COR-L47 (cell line): ENCODE measurements at places on chromosomes 13 and 19.

DNA sequence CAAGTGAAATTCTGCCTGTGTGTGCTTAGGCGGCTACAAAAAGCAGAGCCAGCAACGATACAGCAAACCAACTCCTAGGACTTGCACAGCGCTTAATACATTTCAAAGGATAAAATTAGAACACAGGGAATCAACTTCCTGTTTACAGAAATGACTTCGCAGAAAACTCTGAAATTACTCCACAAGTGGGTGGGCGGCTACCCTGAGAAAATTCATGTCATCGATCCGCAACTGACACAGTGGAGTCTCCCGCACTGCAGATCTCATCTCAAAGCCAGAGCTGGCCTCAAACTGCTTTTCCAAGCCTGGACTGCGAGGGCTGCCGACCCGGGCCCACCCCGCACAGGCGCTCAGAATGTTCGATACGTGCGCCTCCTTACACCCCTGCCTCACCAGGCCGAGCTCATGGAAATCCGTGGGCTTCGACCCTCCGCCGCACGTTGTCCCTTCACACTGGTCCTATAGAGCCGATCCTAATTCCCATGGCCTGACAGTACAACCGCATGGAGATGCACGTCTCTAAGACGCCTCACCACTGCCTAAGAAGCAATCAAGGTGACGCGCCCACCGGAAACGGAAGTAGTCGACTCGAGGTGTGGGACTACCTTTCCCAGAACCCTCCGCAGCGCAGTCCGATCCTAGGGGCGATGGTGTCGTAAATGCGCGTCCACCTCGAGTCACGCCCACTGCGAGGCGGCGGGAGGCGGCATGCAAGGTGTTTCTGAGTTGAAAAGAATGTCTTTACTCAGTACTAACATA is at the start of gene ZNF229:
Gene ZNF229, minus strand, starts transcription at position 557 of the 759 bp plus-strand sequence. CDS start 5,625 bp downstream, outside the sequence.
- DNase-seq, result peak; percentile 77

DNA sequence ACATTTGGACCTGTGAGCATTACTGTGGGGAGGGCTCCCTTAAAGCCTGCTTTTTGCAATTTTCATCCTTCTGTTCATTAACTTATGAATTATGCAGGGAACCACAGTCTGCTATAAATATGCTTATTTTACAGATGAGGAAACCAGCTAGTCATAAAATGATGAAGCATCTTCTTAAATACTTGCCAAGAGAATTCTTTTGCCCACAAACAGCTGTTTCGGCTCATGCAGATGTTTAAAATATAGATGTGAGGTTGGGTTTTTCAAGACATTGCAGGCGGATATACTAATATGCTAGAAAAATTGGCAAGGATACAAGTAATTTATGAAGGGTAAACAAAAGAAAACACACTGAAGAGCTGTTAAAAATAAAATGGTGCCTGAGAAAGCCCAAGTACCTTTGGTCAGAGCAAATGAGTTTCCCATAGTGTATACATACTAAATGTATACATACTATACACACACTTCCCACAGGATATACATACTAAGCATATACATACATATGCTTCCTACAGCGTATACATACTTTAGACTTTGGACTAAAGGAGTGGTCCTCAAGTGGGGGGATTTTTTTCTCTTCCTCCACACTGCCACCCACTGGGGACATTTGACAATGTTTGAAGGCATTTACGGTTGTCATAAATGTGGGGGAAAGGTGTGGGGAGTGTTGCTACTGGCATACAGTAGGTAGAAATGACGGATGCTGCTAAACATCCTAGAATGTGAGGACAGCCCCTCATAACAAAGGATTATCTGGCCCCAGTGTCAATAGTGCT is 164.9 kb upstream of the CSNK1A1L start:
- no peak for DNase-seq

- no peak for DNase-seq
Measured at GRCh38 chr19:13228561-13228960, 78.3 kb downstream of the IER2 start.

DNA sequence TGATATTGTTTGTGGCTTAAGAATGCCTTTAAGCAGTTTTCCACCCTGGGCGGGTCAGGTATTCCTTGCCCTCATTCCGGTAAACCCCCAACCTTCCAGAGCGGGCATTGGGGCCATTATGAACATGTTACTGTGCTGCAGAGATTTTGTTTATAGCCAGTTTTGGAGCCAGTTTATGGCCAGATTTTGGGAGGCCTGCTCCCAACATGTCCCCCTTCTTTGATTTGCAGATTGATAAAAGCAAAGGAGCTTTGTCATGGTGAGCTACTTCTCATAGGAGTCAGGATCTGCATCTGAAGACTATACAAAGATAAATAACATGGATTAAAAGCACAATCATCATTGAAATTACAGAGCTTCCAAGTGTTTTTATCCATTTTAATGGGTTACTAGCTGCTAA is 36.9 kb upstream of the ZNF562 start:
- DNase-seq, result no peak

- peak; percentile 41 for DNase-seq
Measured at GRCh38 chr13:50389726-50390125, 374.5 kb downstream of the KCNRG start.

DNA sequence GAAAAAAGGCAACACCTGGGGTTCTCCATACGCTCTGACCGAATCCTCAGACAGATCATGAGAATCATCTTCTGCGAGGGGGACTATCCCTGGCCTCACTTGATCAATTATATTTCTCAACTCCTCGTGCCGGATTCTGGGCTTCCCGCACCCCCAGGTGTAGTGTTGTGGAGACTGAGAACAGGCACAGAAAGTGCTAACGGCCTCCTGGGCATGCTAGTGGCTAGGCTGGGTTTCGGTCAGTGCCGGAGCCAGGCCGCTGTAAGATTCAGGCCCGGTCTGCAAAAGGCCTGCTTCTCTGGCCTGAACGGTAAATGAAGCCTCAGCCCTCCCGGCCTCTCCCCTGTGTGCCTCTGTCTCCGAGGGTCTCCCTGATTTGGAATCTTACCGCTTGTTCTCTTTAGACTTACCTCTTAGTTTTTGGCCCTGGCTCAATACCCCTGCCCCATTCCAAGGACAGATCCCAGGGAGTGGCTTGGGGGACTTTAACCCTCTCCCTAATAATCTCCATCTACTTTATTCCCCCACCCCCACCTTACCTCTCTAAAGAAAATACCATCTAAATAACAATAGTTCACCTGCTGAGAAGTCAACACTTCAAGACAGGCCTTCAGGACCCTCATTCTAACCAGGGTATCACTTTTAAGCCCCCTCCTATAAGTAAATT is 79.0 kb upstream of the MEDAG start:
- no peak for DNase-seq

GRCh38 chr19:57558525-57558924 is 1.1 kb downstream of the ZNF550 start:
- peak; percentile 6 for DNase-seq

GRCh38 chr13:48443442-48444208 is 30.7 kb upstream of the LPAR6 start:
- DNase-seq, result no peak

DNA sequence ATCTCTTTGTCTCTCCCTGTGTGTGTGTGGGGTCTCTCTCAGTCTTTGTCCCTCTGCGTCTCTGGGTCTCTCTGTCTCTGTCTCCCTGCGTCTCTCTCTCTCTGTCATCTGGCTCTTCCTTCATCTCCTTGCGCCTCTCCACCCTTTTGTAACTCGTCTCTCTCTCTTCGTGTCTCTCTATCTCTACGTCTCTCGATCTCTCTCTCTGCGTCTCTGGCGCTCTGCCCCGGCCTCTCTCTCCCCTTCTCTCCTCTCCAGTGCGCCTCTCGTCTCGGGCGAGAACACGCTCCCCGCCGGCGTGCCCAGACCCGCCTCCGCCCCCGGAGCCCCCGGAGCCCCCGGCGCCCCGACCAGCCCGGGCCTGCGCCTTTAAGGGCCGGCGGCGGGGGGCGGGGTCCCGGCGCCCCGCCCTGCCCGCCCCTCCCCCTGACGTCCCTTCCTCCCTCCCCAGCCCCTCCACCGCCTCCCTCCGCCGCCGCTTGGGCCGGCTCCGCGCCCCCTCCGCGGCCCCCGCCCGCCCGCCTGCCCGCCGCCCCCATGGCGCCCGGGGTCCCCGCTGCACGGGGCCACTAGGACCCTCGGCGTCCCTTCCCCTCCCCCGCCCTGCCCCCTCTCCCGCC is at the start of gene MARK4:
Gene MARK4, plus strand, starts transcription at position 440 of the 620 bp plus-strand sequence. CDS start 318 bp downstream, outside the sequence.
- peak; percentile 34 for DNase-seq

- no peak for DNase-seq
Measured at GRCh38 chr19:49878744-49879070, 1.2 kb downstream of the TBC1D17 start.

GRCh38 chr19:55581145-55581822 is 636 bp upstream of the ZNF579 start:
- no peak for DNase-seq

DNA sequence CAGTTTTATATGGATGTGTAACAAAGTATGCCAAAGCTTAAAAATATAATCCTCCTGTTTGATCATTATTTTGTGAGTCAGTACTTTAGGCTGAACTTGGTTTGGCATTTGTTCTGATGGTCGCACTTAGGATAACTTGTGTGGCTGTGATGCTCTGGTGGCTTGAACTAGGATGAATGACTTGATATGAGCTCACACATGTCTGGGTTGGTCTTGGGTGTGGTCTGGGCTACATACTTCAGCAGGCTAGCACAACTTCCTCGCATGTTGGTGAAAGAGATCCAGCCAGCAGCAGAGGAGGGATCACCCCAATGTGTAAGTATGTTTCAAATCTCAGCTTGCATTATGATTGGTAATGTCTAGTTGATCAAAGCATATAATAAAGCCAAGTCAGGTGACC is 969.1 kb upstream of the PCDH9 start:
- no peak for DNase-seq

GRCh38 chr19:5524081-5524480 is 43.7 kb downstream of the TINCR start:
- DNase-seq, result no peak

- no peak for DNase-seq
Measured at GRCh38 chr13:28455580-28456194, 39.2 kb downstream of the FLT1 start.

- no peak for DNase-seq
Measured at GRCh38 chr13:111616203-111616602, 295.8 kb downstream of the TEX29 start.

GRCh38 chr13:99062593-99062992 is 84.7 kb upstream of the DOCK9 start:
- peak; percentile 83 for DNase-seq

- no peak for DNase-seq
Measured at GRCh38 chr13:33362986-33363727, 77.6 kb upstream of the STARD13 start.

- DNase-seq, result no peak
Measured at GRCh38 chr19:39814595-39814994, 19.4 kb downstream of the DYRK1B start.

DNA sequence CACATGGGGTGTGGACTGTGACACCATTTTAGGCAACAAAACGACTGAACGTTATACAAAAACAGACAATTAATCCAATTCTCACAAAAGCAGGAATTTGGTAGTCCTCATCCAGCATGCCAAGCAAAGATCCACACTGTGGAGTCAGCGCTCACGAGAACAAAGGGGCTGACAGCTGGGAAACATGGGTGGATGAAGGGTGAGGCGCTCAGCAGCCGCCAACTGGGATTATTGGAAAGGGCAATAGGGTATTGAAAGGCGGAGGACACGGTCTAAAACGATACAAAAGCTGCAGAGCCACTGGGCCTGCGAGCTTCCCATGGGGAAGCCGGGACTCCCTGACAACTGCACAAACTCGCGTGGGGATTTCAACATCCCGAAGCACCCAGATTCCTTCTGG is 4.7 kb upstream of the ZNF813 start:
- DNase-seq, result no peak

DNA sequence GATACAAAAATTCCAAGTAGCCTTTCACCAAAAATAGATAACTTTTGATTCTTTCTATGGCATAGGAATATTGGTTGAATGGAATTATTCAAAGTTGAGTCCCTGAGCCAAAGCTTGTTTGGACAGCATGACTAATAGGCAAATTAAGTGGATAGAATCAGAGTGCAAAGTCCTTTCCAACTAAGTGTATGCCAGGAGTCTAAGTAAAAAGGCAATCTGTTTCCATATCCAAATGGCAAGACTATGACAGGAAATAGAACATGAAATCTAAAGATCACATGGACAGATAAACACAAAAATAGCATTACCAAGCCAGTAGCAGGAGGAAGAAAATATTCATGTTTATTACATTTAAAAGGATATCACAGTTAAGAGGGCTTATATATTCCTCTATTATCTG is 804.6 kb downstream of the SLITRK6 start:
- no peak for DNase-seq

DNA sequence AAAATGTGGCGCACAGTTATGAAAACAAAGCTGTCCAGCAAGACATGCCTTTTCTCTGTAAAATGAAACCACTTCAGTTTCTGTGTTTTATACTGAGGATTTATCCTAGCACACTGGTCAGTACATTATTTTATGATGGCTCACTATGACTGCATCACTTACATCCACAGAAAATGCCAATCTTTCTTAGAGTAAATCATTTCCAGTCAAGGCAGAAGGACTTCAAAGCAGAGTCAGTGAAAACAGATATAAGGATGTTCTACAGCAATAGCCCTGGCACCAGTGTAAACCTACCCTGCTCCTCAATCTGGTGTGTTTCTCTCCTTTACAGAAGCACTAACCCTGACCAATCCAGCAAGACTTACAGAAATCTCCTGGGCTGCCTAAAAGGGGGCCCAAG is 473.5 kb downstream of the GPC6 start:
- DNase-seq, result no peak

DNA sequence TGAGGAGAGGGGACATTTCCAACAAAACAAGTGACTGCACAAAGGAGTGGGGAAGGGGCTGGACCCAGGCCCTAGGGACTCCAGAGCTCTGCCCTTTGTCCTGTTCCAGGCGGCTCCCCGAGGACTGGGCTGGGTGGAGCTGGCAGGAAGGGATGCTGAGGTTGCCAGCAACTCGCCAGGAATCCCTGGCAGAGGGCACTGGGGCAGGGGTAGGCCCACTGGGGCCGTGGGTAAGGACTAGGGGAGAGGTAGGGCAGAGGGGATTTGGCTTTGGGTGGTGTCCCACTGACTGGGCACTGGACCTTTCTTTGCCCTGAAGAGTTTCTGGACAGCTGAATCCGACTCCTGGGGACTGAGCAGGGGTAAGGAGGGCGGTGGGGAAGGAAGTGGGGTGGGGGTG is 7.9 kb downstream of the LIPE start:
- no peak for DNase-seq
